ENCODE measurements at places on chromosomes 5 and 9.
A peak's percentile ranks its signal among the peaks of the same experiment; 100 is the strongest.

GRCh38 chr5:13218518-13218917 lies 726.0 kb downstream of the DNAH5 start:
- no peak for DNase-seq

DNA sequence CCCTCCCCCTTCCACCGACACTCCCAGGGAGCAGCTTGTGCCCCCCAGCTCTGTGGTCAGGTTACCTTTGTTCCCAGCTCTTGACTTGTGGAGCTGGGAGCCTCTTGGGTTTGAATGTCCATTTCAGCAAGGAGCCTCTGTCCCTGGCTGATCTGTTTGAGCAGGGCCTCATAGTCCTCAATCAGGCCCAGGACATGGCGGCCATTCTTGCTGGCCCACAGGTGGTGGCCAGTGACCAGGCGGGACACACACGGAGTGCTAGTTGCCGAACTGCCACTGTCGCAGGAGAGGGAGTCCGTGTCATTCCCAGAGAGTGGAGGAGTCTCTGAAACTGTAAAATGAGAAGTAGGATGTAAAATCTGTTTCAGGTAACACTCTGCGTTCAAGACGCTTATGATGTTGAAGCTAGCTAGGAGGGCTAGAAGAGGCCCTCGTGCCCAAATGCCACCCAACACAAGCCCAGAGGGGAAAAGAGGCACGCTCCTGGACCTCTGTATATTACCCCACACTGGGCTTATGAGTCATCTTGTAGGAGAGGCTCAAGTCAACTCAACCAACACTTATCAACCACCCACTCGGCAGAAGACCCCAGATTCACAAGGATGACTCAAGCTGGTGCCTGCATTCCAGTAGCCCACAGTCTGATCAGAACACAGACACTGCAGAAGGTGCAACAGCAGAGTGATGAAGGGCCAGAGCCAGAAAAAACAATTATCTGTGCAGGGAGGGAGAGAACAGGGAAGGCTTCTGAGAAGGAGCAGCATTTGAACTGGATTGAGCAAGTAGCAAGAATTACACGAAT lies 177.0 kb downstream of the CDK5RAP2 start:
- no peak for DNase-seq

DNA sequence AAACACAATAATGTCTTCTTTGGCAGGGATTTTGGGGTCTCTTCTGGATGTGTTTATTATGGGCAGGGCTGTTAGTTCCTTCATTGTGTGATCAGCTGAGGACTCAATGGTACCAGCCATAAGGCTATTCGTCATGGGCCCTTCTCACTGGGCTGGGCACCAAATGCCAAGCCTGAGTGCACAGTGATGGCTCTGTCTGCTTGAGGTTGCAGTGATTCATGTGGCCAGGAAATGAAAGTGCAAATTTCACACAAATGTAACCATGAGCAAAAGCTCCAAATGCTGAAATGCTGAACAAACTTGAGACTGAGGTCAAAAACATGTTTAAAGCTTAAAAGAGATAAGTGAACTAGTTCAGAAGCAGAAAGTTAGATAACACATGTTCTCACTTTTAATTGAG lies 191.0 kb downstream of the TARS1 start:
- no peak for DNase-seq

DNA sequence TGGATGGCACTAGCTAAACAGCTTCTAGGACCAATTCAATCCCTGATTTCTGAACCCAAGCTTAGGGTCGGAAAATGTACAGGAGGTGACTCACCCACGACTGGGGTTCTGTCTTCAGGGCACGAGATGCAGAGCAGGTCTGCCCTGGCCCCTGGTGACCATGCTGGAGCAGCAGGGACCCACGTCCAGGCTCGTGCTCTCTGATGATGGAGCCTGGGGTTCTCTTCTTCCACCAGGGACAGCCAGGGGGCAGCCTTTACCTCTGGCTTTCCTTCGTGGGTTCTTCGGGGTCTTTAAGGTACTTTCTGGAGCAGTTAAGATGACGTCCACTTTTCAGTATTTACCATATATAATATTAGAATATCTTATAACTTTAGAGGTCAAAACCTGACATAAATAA lies 2.1 kb downstream of the CFAP77 start:
- DNase-seq = peak; percentile 21

DNA sequence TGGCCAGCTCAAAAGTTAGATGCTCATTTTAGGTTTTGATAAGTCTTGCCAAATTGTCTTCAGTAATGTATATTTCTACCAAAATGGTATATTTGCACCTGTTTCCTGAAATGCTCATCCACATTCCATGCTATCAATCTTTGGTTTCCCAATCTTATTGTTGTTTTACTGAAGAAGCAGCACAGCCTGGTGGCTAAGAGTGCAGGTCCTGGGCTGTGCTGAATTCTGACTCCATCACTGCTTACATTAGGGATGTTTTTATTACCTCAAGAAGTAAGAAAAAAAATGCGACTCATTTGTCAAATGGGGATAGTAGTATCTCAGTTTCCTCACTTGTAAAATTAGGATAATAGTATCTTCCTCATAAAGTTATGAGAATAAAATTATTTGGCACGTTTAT lies 13.6 kb upstream of the S100Z start:
- no peak for DNase-seq

- DNase-seq = no peak
These were observed 11.0 kb upstream of the ATP6V0E1 start for GRCh38 chr5:172972552-172972951.

DNA sequence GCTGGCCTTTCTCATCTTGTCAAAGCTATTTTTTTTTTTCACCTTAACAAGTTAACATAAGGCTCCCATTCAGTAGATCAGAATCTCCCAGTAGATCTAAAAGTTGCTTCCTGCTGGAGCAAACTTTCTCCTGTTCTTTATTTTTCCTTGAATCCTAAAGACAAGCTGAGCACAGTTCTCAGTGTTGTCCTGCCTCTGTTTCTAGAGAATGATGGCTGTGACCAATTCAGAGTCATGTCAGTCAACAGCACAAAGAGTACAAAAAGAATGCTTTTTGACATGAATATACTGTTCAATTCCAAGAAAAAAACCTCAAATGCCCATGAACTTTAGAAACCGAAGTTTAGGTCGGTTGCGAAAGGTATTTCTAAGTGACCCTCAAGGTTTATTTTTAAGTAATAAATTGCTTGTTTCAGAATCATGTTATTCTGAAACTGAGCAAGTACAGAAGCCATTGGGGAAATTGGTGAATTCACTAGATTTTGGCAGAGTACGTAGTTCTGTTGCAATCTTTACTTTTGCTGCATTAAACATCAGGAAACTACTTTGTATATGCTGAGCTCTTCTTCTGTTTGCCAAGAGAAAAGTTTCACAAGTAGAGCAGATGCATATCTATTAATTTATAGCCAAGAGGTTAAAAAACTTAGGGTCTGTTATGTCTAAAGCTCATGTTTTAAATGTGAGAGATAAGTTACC lies 161.7 kb upstream of the RPS23 start:
- no peak for DNase-seq

GRCh38 chr5:77280036-77280435 lies 69.6 kb downstream of the PDE8B start:
- DNase-seq = no peak

- peak; percentile 4 for DNase-seq
These were observed 119.9 kb downstream of the NTRK2 start for GRCh38 chr9:84789463-84789830.

GRCh38 chr5:156414391-156414790 lies 87.4 kb downstream of the SGCD start:
- no peak for DNase-seq

- DNase-seq = peak; percentile 25
These were observed 337.1 kb downstream of the GADD45G start for GRCh38 chr9:89941875-89942274.

GRCh38 chr5:149383399-149383798 lies 4.3 kb upstream of the IL17B start:
- DNase-seq = no peak

- DNase-seq = no peak
These were observed 54.3 kb downstream of the NR3C1 start for GRCh38 chr5:143349177-143349576.

- DNase-seq = no peak
These were observed 74.4 kb upstream of the KIF2A start for GRCh38 chr5:62231576-62231975.

DNA sequence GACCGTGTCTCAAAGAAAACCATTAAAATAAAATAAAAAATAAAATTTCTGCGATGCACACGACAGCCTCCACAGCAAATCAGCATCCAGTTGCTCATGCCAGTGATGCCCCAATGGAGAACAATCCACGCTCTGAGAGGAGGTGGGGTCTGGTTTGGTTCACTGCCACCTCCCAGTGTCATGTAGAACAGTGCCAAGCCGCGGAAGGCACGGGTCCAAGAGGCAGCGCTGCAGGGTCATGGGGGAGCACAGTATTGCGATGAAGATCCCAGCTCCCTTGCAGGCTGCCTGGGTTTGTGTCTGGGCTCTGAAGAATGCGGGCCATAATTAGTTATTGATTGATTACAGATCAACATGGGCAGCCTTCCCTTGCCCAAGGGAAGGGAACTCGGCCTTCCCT lies 6.1 kb upstream of the CACFD1 start:
- DNase-seq = no peak

DNA sequence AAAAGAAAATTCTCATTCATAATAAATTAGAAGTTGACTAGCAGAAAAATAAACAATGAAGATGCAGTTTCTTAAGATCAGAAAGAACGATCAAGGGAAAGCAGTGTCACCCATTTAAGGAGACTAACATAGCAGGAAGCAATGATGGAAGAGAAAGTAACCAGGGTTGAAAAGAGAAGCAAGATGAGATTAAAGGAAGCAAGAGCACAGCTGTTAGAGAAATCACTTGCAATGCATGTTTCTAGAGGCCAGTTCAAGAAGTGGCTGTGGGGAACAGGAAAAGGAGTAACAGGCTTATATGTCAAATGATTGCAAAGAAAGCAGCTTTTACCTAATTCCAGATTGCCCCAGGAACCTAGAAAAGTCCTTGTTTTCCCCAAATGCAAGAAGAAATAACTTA lies 46.8 kb upstream of the SLC1A1 start:
- no peak for DNase-seq

GRCh38 chr5:100546001-100546400 lies 10.8 kb downstream of the FAM174A start:
- DNase-seq = no peak

DNA sequence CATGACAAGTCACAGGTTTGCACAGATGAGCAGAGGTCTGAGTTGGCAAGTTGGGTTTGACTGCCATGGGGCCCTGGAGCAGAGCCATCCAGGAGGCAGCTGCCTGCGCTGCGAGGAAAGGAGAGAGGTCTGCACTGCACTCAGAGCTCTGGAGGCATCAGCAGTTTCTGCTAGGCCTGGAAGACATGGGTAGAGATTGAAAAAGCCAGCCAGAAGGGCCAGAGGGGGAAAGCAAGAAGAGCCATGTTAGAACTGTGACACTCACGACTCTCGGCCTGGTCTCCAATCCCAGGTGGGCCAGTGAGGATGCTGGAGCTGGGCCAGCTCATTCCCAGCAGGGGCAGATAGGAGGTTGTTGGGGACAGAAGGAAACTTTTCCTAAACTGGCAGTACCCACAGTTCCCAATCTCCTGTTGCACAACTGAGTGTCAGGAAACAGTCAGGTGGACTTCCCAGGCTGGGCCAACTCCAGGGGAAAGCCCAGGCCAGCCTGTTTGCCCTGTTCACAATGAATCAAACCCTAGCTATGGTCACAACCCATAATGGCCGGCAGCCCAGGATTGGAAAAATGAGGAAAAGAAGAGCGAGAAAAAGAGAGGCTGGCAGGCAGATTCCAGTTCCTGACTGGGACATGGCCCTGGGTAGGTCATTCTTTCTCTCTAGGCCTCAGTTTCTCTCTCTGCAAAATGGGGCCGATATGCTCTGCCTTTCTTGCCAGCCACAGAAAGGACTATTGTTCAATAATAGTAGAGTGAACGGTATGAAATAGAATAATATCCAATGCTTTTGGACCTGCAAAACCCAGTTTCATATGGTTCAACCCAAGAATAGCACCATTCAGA lies 7.8 kb upstream of the ORM1 start:
- DNase-seq = no peak

GRCh38 chr9:99725852-99726251 lies 95.8 kb upstream of the NR4A3 start:
- DNase-seq = no peak

- DNase-seq = no peak
These were observed 4.2 kb upstream of the GDNF start for GRCh38 chr5:37844009-37844408.

- no peak for DNase-seq
These were observed 112.0 kb upstream of the SPOCK1 start for GRCh38 chr5:137611011-137611580.

DNA sequence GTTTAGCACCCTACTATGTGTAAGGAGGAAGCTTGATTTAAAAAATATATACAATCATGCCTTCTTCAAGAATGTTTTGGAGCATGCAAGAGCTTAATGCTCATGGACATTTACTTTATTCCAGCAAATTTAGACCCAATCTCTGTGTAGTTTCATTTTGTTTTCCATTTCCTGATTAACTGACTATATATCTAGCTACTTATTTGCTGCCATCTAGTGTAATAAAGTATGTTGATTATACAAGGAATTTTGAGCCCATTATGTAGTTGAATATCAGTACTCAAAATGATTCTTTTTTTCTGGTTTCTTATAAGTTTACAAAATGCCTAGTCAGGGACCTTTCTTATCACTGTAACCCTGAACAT lies 100.0 kb upstream of the CCDC152 start:
- DNase-seq = peak; percentile 53

DNA sequence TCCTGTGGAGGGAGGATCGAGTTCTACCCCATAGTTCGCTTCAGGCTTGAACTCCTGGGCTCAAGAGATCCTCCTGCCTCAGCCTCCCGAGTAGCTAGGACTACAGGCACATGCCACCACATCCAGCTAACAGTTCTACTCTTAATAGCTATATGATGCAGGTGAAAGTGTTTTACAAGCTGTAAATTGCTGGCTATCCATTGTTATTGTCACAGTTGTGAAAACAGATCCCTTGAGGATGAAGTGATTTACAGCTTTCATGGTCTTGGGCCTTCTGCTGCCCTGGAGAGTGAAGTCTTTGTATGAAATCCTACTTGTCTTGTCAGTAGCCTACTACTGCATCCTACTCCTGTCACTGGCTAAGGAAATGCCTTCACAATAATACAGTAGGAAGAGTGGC lies 48.0 kb downstream of the GRAMD2B start:
- DNase-seq = no peak

GRCh38 chr5:73915345-73915744 lies 289.3 kb downstream of the ARHGEF28 start:
- no peak for DNase-seq
